AG09309 (cell line): ENCODE measurements at places on chromosomes 1 and 21.

- DNase-seq, result no peak
These were observed 76.3 kb upstream of the COX20 start for GRCh38 chr1:244759158-244759557.

- DNase-seq, result peak; percentile 14
These were observed 251.1 kb upstream of the ADGRL2 start for GRCh38 chr1:81549588-81550127.

GRCh38 chr1:62436039-62436465, 797 bp upstream of the USP1 start:
- no peak for DNase-seq

- no peak for DNase-seq
These were observed 748 bp upstream of the ATP6V0B start for GRCh38 chr1:43973981-43974442.

GRCh38 chr1:112325504-112325903, 70.5 kb upstream of the CTTNBP2NL start:
- DNase-seq, result no peak

DNA sequence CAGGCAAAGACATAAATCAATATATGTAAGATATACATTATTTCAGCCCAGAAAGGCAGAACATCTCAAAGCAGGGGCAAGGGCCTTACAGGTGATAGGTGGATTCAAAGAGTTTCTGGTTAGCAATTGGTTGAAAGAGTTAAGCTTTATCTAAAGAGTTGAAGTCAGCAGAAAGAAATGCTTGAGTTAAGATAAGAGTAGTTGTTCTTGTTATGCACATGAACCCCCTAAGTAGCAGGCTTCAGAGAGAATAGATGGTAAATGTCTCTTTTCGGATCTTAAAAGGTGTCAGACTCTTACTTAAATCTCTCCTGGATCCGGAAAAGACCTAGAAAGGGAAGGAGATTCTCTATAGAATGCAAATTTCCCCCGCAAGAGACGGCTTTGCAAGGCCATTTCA, 8.3 kb upstream of the ZBTB40 start:
- DNase-seq, result no peak

DNA sequence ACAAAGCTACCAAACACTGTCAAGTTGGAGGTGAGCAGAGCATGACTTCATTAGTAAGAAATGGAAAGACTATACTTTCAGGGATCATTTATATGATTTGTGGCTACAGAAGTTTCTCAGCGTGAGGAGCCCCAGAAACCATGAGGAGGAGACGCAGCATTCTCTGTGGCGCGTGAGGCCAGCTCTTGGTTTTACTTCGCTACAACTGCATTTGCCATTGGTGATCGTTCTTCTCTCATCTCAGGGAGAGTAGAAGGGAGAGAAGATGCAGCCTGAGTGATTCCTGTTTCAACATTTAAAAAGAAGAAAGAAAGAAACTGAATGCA, 94.5 kb upstream of the ATP1A1 start:
- no peak for DNase-seq

DNA sequence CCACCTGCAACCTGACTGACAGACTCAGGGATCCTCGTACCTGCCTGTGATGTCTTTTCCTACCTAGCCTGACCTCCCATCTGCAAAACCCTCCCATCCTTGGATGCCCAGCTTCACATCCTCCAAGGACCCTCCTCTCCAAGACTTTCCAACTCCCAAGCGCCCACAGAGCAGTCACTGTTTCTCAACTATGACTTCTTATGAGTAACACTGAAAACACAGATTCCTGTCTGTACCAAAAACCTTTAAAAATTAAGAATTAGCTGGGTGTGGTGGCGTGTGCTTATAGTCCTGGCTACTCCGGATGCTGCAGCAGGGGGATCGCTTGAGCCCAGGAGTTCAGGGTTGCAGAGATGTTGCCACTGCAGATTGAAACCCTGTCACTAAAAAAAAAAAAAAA, 181.9 kb downstream of the PSMG1 start:
- no peak for DNase-seq

DNA sequence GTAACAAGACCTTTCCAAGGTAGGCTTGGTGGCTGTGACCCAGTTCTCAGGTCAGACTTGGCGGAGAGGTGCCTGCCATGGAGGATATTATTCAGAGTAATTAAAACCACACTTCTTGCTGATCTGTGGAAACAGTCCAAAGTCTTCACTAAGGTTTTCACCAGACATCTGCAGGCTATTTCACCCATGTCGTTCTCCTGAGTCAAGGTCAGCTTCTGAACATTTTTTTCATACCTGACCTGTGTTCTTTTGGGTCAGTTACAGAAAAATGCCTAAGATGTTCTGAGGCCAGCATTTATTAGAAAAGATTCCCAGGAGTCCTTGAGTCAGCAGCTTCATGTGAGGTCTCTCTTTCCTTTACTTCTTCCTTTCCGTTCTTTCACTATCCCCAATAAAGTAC, 54.9 kb downstream of the RGL1 start:
- no peak for DNase-seq

DNA sequence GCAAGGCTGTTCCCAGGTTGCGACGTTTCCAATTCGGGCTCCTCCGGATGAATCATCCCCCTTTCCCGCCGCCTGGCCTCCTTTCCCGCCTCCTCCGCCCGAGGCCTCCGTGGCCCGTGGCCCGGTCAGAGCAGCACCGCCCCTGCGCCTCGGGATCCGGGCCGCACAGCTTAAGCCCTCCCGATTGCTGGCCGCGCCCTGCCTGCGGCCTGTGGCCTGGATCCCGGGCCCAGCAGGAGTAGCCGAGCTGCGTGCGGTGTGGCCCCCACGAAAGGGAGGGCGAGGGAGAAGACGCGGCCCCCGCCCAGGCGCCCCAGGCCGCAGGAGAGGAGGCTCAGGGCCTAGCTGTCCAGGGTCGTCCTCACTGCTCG, 1.0 kb downstream of the TMEM200B start:
- peak; percentile 57 for DNase-seq
